ENCODE measurements at places on chromosomes 6 and 20.

GRCh38 chr20:11101243-11101642 lies 427.4 kb upstream of the JAG1 start:
- no peak for DNase-seq

- DNase-seq = no peak
Observed at GRCh38 chr6:66662196-66662595, 955.2 kb upstream of the EYS start.

DNA sequence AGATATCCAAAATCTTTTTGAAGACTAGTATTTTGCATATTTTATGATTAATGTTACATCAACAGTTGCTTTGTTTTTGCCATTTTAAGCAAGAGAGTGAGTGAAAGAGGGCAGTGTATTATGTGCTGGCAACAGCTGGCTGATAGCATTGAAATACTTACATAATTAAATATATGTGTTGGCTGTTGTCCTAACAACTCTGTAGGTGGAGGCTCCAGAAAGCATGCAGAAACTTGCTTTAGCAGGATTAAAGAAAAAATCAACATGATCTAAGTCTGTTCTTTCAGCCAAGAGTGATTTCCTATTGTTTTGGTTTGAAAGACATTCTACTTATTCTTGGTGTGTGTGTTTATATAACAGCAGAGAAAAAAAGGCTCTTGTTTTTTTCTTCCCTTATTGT lies 127.5 kb downstream of the CDKAL1 start:
- no peak for DNase-seq

DNA sequence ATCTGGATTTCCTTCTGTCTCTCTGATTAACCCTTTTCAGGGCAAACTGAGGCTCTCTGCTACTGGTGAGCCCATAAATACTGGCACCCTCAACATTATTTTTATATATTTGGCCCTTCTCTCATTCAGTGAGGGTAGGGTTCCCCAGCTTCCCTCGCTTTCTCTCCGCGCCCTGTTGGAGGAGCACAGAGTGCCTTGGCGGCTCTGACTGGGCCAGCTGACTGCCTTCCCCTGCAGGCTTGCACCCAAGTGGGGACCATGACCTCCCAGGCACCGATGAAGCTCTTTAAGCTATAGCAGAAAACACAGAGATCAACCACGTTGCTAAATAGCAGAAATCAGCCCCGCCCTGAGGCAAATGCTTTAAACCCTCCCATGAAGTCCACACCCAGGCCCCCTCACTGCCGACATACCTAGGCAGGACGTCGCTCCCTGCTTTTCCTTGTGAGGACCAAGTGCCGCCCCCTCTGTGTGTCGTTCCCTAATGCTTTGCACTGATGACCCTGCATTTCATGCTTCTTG lies 105.0 kb downstream of the HUS1B start:
- no peak for DNase-seq

- DNase-seq = no peak
Observed at GRCh38 chr6:40355066-40355465, 232.1 kb downstream of the LRFN2 start.

GRCh38 chr6:139429580-139430145 lies 55.2 kb upstream of the CITED2 start:
- DNase-seq = no peak

- no peak for DNase-seq
Observed at GRCh38 chr20:50425076-50425475, 85.1 kb upstream of the PTPN1 start.

GRCh38 chr20:6956574-6956973 lies 189.1 kb downstream of the BMP2 start:
- no peak for DNase-seq

GRCh38 chr6:36997811-36998722 lies 7.4 kb upstream of the FGD2 start:
- DNase-seq = no peak

Measured in activated T-cell treated with anti-CD3 and anti-CD28 coated beads, Interleukin-2, amount 50 U/mL, for 48 hours (primary cell).